ENCODE measurements at places on chromosomes 1 and 21.
A peak's percentile ranks its signal among the peaks of the same experiment; 100 is the strongest.

- DNase-seq, result no peak
Measured at GRCh38 chr1:244414543-244414942, 37.2 kb downstream of the ADSS2 start.

DNA sequence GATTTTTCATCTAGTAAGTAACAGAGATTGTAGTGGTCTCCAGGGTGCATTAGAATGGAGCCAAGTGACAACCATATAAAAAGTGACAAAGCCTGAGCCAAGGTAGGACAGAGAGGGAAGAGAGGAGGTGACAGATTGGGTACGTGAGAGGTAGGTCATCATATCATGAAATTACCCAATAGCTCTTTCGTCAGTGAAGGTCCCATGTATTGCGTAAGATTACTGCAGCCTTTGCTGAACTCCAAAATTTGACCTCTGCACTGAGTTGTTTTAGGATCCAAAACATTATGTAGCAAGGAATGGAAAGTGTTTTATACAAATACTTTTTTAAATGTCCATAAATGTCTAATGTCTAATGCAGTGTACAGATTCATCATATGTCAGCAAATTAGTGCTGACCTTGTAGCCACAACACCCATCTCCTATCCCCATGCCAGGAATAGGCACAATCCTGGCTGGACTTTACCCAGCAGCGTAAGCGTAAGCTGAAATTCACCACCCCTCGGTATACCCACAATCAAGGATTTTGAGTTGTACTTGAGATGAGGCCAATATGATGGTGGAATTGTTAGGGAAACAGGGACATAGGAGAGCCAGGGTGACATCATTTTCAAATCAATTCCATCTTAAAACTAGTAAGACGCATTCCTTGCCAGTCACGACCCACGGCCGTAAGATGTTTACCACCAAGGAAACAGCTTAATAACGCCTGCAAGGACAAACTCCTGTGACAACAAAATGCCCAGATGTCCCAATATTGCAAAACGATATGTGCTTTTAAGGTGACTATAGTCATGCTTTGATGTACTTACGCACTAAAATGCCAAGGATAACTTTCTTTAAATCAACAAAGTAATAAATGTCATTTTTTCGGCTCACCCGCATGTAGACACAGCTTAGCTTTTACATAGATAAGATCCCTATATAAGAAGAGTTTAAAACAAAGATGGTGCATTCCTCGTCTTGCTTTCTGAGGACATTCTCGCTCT lies 38.1 kb upstream of the GREM2 start:
- no peak for DNase-seq

GRCh38 chr1:212928323-212929291 lies 21.7 kb upstream of the VASH2 start:
- no peak for DNase-seq

GRCh38 chr1:84632673-84633434 lies 57.4 kb downstream of the SSX2IP start:
- peak; percentile 94 for DNase-seq

GRCh38 chr1:62810420-62811274 lies 26.7 kb downstream of the ATG4C start:
- DNase-seq, result no peak

DNA sequence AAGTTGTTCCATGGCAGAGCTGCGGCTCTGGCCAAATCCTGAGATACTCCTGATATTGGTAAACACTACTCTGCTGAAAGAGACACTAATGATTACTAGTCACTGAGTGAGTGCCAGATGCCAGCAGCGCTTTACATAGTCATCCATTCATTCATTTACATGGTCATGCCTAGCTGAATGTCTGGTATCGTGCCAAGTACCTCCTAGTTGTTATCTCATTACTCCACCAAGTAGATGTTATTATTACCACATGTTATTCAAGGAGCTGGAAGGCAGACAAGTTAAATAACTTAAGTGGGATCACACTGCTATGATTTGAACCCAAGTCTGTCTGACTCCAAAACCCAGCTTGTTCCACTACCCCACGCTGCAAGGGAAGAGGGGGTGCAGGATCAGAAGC lies 4.7 kb downstream of the OLFML2B start:
- no peak for DNase-seq

Measured in small intestine (tissue), 16 donors.